ENCODE measurements at places on chromosomes 2 and 18. TPM values are rescaled to one million over a fixed set of nuclear protein-coding genes. Genes with fewer than 3 reads are reported as not detected.

- DNase-seq, result no peak
These were observed 130.2 kb downstream of the NCKAP5 start for GRCh38 chr2:133438026-133438425.

- peak; percentile 42 for DNase-seq
These were observed 154.8 kb upstream of the PGAP1 start for GRCh38 chr2:197081294-197081693.

DNA sequence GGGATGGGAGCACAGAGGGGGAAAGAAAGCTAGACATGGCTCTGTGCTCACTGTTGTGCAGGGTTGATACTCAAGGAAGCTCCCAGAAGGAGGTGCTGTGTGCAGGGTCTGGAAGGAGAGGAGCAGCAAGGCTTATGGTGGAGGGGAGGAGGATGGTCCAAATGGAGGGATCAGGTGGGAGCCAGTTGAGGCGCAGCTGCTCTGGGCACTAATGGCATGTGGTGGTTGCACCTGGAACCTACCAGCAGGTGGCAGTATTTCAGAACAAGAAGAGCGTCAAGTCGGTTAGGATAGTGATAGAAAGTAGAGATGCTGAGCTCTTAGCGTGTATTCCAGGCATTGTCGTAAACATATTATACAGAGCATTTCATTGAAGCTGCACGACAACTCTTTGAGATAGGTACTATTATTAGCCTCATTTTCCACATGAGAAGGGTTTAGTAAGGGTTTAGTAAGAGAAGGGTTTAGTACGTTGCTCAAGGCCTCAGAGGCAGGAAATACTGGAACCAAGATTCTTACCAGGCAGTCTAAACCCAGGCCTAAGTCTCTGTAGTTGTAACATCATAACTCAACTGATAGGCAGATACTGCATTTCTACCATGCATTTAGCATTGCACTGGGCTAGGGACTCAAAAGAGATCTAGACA, 223.7 kb downstream of the CYP26B1 start:
- DNase-seq, result peak; percentile 75

The LIMS4 gene
- 10.8 TPM for total RNA-seq

DNA sequence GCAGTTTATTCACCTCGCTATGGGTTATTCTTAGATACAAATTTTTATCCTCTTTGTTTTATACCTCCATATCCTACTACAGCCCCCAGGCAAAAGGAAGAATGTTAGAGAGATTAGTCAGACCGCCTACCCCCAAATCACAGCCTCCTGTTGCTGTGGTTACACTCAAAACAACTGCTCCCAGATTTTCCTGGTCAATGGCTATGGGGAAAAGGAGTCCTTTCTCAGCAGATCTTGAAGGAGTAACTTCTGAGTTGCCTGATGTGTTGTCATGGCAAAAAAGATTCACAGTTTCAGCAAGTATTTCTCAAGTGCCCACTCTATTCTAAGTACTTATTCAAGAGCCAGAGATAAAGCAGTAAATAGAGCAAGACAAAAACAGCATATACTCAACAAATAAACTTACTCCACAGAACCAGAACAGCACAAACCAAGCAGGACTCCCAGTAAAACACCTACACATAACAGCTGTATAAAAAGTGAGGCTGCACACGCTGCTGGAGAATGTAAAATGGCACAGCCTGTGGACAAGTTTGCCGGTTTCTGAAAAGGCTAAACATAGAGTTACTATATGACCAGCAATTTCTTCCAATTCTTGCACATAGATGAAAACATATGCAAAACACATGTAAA, 104.8 kb downstream of the NOL10 start:
- peak; percentile 76 for DNase-seq

GRCh38 chr2:80070587-80070986, 234.0 kb downstream of the LRRTM1 start:
- no peak for DNase-seq

The RAX gene
- total RNA-seq, result 3.4 TPM

The VWA3B gene
- total RNA-seq, result 6.7 TPM

- DNase-seq, result peak; percentile 53
These were observed 71.4 kb upstream of the CELF4 start for GRCh38 chr18:37636831-37637477.

- DNase-seq, result no peak
These were observed 9.0 kb upstream of the KCNG2 start for GRCh38 chr18:79788734-79789085.

The ALS2 gene
- 32.7 TPM for total RNA-seq

The RAB6C gene
- 1.9 TPM for total RNA-seq

The SERPINB2 gene
- total RNA-seq, result 39.2 TPM

The TUBA4B gene
- 0.72 TPM for total RNA-seq

The DES gene
- 2,247 TPM for total RNA-seq

All from umbilical cord (tissue), 2 donors.